ENCODE measurements at places on chromosomes 2 and 18.
A peak's percentile ranks its signal among the peaks of the same experiment; 100 is the strongest.

GRCh38 chr2:226673314-226673723, 126.3 kb downstream of the IRS1 start:
- no peak overlapping the region for H3K27ac ChIP-seq
- H3K4me1 ChIP-seq, result no peaks in the 10 kb centered on the region
- H3K36me3 ChIP-seq, result no peaks in the 10 kb centered on the region
- no peaks in the 10 kb centered on the region for H3K27me3 ChIP-seq
- no peak for DNase-seq
- no peak overlapping the region for H3K4me3 ChIP-seq

- peaks cover 18% of the 10 kb centered on the region for H3K4me1 ChIP-seq
- no peak overlapping the region for H3K27ac ChIP-seq
- H3K27me3 ChIP-seq, result no peaks in the 10 kb centered on the region
- H3K36me3 ChIP-seq, result no peaks in the 10 kb centered on the region
- peak; percentile 85 for DNase-seq
Observed at GRCh38 chr18:47595831-47596501, 334.5 kb downstream of the SMAD2 start.

DNA sequence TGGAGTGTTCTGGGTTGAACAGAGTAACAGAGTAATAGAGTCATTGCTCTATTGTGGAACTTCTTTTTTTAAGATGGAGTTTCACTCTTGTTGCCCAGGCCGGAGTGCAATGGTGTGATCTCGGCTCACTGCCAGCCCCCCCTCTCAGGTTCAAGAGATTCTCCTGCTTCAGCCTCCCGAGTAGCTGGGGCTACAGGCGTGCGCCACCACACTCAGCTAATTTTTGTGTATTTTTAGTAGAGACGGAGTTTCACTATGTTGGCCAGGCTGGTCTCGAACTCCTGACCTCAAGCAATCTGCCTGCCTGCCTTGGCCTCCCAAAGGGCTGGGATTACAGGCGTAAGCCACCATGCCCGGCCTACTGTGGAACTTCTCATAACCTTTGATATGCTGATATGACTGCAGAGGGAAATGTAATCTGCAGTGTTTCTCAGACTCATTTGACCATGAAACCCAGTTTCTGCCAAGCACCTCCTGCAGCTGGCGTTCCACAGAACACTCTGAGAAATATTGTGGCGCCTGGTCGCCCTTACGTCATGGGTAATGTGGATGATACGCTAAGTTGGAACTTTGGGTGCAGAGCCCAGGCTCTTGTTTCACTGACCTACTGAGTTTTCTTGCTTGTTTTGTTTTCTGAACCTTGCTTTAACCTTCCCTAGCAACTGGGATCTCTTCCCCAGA, 213.8 kb downstream of the BCL2 start:
- no peaks in the 10 kb centered on the region for H3K4me1 ChIP-seq
- H3K27ac ChIP-seq, result no peak overlapping the region
- no peaks in the 10 kb centered on the region for H3K36me3 ChIP-seq

DNA sequence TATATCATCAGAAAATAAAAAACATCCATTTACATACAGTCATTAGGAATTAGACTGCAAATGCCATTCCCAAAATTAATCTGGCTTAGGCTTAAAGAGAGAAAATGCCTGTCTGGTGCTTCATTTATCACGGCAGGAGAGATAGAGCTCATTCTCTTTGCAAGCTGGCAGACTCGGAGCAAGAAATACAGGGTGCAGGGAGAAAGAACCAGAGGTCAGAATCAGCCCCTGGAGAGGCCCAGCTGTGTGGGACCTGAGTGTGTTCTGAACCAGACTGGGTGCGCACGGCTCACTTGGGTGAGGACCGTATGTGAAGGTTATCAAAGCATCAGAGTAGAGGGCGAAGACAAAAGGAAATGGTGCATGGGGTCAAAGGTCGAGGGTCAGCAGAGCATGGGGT, 227.8 kb downstream of the ACKR3 start:
- peaks cover 7% of the 10 kb centered on the region for H3K4me1 ChIP-seq
- no peak for DNase-seq
- H3K27ac ChIP-seq, result no peak overlapping the region
- H3K27me3 ChIP-seq, result no peaks in the 10 kb centered on the region

DNA sequence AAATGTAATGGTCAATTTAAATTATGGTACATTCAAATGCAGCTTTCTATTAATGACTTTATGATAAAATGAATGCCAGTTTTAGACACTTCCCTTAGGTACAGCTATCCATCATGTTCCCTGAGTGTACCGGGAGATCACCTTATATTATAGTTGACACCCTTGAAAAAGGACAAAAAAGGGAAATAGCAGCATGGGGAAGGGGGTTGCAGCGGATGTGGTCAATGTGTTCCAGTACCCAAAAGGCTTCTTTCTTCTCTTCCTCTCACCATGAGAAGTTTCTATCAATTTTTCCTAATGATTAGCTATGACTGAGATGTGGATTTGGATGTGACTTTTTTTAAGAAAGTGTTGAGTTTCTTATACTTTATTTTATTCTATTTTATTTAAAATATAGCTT, 154.4 kb downstream of the CCDC85A start:
- DNase-seq, result no peak
- no peak overlapping the region for H3K27ac ChIP-seq
- no peaks in the 10 kb centered on the region for H3K27me3 ChIP-seq
- peaks cover 61% of the 10 kb centered on the region for H3K4me1 ChIP-seq

- H3K4me1 ChIP-seq, result no peaks in the 10 kb centered on the region
- DNase-seq, result no peak
- no peaks in the 10 kb centered on the region for H3K27me3 ChIP-seq
- H3K27ac ChIP-seq, result no peak overlapping the region
Observed at GRCh38 chr2:28163627-28164279, 228.9 kb upstream of the FOSL2 start.

GRCh38 chr2:70927138-70927537, 8.6 kb upstream of the ATP6V1B1 start:
- DNase-seq, result no peak
- 0 out of 2 replicates have a peak, but pooled peaks cover 4% of the 10 kb centered on the region for H3K27me3 ChIP-seq
- no peaks in the 10 kb centered on the region for H3K36me3 ChIP-seq
- H3K27ac ChIP-seq, result no peak overlapping the region
- H3K4me3 ChIP-seq, result no peak overlapping the region
- H3K4me1 ChIP-seq, result no peaks in the 10 kb centered on the region

- H3K4me1 ChIP-seq, result peaks cover 71% of the 10 kb centered on the region
- peak; percentile 77 for DNase-seq
- peaks cover 100% of the 10 kb centered on the region for H3K27me3 ChIP-seq
Observed at GRCh38 chr2:63056107-63057050, 5.7 kb downstream of the OTX1 start.

DNA sequence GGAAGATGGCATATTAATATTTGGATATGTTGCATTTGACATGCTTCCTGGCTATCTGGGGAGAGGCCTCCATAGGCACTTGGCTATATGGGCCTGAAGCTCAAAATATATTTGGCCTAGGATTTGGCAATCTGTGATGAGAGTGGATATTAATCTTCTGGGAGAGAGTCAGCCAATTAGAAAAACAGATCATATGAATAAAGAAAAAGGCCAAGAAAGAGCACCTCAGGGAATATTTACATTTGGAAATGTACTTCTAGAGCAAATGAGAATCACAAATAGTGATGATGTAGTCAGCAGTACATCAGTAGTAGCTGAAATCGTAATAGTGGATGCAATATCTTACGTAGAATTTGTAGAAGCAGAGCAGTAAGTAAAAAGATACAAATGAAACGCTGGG, 277.0 kb downstream of the CTNNA2 start:
- no peak for DNase-seq
- H3K36me3 ChIP-seq, result no peaks in the 10 kb centered on the region
- H3K27ac ChIP-seq, result no peak overlapping the region
- H3K4me3 ChIP-seq, result no peak overlapping the region

- H3K27ac ChIP-seq, result no peak overlapping the region
- H3K27me3 ChIP-seq, result no peaks in the 10 kb centered on the region
- no peak overlapping the region for H3K4me3 ChIP-seq
- no peaks in the 10 kb centered on the region for H3K36me3 ChIP-seq
- no peak for DNase-seq
Observed at GRCh38 chr2:59988341-59988740, 565.1 kb downstream of the BCL11A start.

GRCh38 chr2:188984065-188984491, 9.9 kb downstream of the COL3A1 start:
- H3K4me1 ChIP-seq, result no peaks in the 10 kb centered on the region
- peak; percentile 20 for DNase-seq
- H3K4me3 ChIP-seq, result no peak overlapping the region
- H3K27me3 ChIP-seq, result no peaks in the 10 kb centered on the region
- H3K36me3 ChIP-seq, result no peaks in the 10 kb centered on the region

- DNase-seq, result no peak
- H3K36me3 ChIP-seq, result no peaks in the 10 kb centered on the region
- H3K4me1 ChIP-seq, result peaks cover 32% of the 10 kb centered on the region
Observed at GRCh38 chr18:473802-474201, 26.7 kb downstream of the COLEC12 start.

DNA sequence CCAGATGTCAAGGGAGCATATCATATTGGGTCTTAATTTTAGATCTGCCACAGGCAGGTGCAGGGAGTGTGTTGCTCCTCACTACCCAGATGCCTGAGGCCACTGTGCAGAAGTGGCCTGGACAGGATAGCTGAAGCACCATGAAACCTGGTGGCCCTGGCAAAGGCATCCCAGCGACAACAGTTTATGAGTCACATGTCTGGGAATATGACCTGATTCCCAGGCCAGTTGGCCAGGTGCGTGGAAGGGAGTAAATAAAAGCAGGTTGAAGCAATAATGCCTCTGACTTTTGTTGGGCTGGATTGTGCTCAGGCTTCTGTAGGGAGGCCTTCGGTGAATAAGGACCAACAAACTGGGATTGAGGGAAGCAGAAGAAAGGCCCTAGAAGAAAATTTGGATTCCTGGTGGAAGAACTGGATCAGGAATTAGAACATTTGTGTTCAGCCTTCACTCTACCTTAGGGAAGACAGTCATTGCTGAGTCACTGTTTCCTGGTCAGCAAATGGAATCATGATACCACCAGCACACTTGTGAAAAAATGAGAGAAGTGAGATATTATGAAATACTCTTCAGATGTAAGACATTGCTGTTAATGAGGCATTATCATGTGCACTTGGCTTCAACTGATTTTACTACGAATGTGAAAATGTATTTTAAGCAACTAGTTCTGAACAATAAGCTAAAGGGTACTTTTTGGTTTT, 78.4 kb upstream of the ZNF516 start:
- H3K36me3 ChIP-seq, result no peaks in the 10 kb centered on the region
- 0 out of 2 replicates have a peak, but pooled peaks cover under 1% of the 10 kb centered on the region for H3K4me1 ChIP-seq
- H3K27me3 ChIP-seq, result peaks cover 8% of the 10 kb centered on the region
- H3K4me3 ChIP-seq, result no peak overlapping the region
- H3K27ac ChIP-seq, result no peak overlapping the region
- DNase-seq, result no peak

DNA sequence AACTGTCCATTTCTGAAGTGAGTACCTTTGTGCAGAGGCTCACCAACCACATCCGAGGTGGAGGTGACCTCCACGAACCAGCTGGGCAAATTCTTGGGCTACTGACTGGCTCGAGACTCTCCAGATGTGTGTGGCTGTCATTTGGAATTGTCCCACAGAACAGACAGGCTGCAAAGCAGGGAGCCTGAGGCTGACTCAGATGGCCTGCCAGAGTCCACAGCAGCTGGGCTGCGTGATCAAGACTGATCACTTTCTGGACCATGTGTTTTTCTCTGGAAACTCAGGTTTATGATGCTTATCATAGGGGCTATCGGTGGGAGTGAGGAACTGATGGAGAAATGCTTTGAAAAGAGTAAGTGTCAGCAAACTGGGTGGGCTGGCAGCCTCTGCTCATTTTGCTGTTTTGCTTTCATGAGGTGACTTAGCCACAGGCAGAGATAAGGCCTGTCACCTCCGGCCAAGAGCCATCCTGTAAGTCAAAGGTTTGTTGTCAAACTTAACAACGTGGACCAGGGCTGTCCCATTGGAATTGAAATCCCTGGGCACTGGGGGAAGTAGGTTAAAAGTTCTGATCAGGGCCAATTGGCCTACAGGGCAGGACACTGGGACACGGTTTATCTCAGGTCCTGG, 120.4 kb downstream of the LIPG start:
- no peak for DNase-seq
- H3K4me1 ChIP-seq, result no peaks in the 10 kb centered on the region
- no peaks in the 10 kb centered on the region for H3K27me3 ChIP-seq
- no peak overlapping the region for H3K27ac ChIP-seq

GRCh38 chr2:238286987-238287736, 1.2 kb downstream of the PER2 start:
- H3K4me3 ChIP-seq, result peak overlapping the region; percentile 78
- peaks cover 26% of the 10 kb centered on the region for H3K4me1 ChIP-seq
- H3K36me3 ChIP-seq, result no peaks in the 10 kb centered on the region

DNA sequence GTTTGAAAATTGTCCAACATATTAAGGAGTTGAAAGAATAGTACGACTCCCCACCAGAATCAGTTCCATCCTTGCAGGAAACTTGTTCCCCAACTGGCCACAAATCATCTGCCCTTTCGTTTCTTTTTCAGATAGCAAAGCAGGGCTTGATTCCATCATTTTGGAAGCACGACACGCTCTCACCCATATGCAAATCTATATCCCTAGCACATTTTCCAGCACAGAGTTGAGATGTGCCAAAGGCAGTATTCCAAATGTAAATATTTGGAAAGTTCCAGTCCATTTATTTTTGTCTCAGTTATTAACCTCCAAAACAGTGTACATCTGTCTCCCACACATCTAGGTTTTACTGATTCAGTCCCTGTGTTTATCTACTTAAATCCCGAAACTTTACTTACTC, 128.8 kb upstream of the BCL2L11 start:
- H3K27ac ChIP-seq, result no peak overlapping the region
- no peak for DNase-seq
- no peaks in the 10 kb centered on the region for H3K27me3 ChIP-seq

DNA sequence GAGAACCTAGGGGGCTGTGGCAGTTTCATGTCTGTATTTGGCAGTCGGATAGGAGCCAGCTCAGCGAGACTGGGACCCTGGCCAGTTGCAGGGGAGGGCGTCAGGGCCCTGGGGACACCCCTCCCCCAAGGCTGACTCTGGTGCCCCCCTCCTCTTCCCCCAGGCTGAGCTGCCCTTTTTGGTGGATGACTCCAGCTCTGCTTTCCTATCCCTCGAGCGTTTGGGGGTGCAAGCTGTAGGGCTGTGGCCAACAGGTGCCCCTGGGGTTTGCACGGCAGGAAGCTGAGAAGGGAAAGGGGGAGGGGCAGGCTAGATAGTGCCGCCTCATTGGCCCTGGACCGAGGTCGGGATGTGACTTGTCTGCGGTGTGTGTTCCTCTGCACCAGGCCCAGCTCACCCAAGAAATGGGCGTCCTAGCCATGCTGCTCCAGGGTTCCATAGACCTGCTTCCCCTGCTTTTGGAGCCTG, 26.4 kb downstream of the SPEG start:
- H3K4me3 ChIP-seq, result 0 out of 2 replicates have a peak overlapping the region, but pooled peaks have one; percentile 26
- no peaks in the 10 kb centered on the region for H3K36me3 ChIP-seq
- no peaks in the 10 kb centered on the region for H3K27me3 ChIP-seq
- H3K4me1 ChIP-seq, result peaks cover 24% of the 10 kb centered on the region
- DNase-seq, result peak; percentile 61

DNA sequence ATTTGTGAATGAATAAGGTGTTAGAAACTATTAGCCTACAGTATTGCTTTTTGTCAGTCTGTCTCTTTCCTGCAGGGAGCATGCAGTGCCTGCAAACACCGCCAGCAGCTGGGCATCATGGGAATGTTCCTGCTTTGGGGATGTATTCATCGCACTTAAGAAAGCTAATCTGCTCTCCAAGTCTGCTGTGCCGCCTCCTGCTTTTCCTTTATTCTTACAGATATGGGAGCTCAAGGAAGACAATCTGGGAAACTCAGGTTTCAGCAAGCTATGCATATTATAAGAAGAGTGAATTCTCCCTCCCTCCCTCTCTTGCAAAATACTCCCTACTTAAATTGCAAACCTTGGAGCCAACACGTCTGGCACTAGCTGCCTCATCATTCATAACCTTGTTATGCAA, 479.2 kb upstream of the ACVR2A start:
- DNase-seq, result no peak
- H3K27me3 ChIP-seq, result no peaks in the 10 kb centered on the region
- H3K4me1 ChIP-seq, result peaks cover 7% of the 10 kb centered on the region
- H3K36me3 ChIP-seq, result no peaks in the 10 kb centered on the region
- H3K27ac ChIP-seq, result no peak overlapping the region

Data from GM23338 (cell line).